ENCODE measurements at places on chromosomes 16 and 17.

DNA sequence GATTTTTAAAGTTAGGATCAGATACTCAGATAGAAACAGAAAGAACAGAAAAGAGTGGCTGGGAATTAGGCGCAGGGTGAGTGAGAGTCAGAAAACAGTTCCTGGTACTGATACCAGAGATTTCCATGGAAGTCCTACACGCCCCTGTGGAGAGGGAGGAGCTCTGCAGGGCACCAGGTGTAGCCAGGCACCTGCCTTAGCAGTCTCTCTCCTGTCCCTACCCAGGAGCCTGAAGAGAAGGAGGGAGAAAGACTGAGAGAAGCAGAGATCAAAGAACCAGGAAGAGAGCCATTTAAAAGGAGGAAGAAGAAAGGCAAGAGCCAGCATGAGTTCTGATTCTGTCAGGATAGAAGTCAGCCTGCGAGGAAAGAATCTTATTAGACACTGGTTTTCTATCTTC lies 65.0 kb downstream of the CBLN1 start:
- DNase-seq, result no peak

DNA sequence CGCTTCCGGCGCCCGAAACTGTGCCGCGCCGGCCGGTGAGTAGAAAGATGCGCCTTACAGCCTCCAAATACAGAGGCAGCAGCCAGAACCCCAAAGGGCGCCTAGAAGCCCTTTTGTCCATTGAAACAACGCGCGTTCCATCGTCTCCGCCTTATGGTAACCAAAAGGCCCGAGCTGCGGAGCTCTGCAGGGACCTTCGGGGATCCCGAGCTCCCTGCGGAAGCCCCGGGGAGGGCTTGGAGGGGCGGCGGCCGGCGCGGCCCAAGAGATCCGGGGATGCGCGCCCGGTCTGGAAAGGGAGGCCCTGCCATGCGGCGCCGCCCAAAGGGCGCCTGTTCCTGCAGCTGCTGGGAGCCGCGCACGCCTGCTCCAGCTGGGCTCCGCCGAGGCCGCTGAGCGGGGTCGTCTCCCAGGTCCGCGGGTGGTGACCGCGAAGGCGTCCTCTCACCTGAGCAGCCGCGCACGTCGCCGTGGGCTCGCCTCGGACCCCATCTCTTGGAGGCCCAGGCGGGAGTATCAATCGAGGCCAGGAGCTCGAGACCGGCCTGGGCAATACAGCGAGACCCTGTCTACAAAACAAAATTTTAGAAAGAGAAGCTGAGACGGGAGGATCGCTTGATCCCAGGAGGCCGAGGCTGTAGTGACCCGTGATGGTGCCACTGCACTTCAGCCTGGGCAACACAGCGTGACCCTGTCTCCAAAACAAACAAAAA lies 742 bp upstream of the FBXO31 start:
- DNase-seq, result no peak

- DNase-seq, result no peak
Observed at GRCh38 chr17:27633312-27634025, 2.5 kb downstream of the LGALS9 start.

- no peak for DNase-seq
Observed at GRCh38 chr17:66714046-66715023, 120.6 kb upstream of the CACNG5 start.

DNA sequence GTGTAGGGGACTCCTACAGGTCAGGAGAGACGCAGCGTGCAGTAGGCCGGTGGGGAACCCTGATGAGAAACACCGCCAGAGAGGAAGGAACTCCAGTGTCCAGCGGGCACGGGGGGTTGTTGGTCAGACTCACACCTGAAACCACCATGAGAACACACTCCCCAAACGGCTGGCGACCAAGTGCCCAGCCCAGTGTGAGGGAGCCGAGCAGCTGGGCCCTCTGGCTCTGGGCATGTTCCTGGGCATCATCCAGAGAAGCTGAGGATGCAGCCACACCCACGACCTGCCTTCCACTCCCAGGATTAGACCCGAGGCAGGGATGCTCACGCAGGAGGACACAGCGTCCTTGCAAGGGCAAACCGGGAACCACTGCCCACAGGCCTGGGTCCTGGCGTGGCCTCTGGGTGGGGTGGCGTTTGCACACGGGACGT lies 108.3 kb upstream of the ZNF750 start:
- DNase-seq, result no peak

- DNase-seq, result peak; percentile 15
Observed at GRCh38 chr17:59897090-59897489, 4.2 kb downstream of the RPS6KB1 start.

- peak; percentile 1 for DNase-seq
Observed at GRCh38 chr17:34499576-34499975, 79.8 kb upstream of the TMEM132E start.

GRCh38 chr17:73340093-73340596 lies 28.3 kb upstream of the CDC42EP4 start:
- DNase-seq, result peak; percentile 76

DNA sequence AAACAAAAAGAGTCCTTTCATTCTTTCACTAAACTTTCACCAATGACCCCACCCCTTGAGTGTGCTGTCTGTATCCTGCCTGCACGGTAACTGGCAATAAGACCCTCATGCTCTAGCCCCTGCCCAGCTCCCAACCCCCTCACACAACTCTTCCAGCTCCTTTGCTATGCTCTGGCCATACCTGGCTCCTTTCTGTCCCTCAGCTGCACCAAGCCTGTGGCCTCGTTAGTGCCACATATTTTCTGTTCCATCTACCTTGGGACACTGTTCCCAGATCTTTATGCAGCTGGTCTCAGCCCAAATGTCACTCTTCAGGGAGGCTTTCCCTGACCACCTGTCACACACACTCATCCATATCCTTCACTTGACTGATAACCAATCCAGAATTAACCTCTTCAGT lies 47.3 kb downstream of the C16orf82 start:
- DNase-seq, result no peak

DNA sequence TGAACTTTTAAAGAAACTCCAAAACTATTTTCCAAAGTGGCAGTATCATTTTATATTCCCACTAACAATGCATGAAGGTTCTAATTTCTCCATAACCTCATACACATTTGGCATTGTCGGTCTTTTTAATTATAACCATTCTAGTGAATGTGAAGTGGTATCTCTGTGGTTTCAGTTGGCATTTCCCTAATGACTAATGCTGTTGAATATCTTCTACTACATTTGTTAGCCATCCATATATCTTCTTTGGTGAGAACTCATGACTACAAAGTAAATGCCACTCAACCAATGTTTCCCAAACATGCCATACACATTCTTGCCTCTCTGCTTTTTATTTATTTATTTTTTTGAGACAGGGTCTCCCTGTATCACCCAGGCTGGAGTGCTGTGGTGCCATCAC lies 31.7 kb upstream of the TAOK1 start:
- DNase-seq, result no peak

GRCh38 chr17:57957120-57957850 lies 2.1 kb upstream of the CUEDC1 start:
- no peak for DNase-seq

DNA sequence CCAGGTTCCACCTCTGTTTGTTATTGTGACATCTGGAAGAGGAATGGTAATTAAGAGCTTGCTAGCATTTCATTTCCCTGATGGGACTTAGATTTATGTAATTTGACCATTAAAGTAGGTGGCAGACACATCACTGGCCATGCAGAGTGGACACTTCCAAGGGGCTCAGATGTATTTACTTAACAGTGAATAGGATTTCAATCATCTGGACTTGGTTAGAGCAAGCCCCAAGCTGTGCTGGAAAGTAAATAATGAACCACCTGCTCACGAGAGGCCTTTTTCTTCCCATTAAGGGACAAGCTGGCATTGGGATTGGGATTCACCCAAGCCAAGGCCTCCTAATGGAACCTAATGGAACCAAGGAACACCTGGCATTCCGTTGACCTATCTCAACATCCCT lies 395.3 kb downstream of the HS3ST4 start:
- DNase-seq, result no peak

DNA sequence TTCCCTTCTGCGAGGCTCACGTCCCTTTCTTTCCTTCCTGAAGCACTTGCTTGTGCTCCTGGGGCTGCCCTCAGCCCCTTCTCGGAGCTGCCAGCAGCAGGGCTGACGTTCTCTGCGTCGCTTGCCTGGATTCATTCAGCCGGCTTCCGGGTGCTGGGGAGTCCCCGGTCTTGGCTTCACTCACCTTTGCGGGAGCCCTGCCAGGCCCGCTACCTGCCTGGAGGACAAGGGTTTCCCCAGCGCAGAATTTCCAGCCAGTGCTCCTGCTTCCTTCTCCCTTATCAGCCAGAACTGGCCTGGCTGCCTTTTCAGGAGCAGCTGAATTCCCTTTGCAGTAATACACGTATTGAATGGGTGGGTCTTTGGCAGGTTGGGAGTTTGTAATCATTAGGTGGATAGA lies 22.1 kb upstream of the IL17C start:
- DNase-seq, result no peak

DNA sequence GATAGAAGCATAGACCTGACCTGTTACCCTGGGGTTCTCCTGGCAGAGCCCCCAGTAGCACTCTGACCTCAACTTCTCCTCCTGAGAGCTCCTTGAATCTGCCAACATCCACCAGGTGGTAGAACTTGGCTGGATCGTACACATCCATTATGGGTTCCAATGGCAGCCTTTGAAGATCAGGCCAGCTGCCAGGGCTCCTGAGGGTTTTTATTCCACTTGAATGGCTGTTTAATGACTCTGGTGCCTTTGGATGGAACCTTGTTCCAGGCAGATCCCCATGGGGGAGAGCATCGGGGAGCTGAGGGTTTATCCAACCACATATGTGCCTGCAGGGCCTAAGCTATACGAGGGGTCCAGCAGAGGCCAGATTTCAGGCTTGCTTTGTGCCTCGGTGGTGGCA lies 47.1 kb upstream of the CLEC19A start:
- no peak for DNase-seq

DNA sequence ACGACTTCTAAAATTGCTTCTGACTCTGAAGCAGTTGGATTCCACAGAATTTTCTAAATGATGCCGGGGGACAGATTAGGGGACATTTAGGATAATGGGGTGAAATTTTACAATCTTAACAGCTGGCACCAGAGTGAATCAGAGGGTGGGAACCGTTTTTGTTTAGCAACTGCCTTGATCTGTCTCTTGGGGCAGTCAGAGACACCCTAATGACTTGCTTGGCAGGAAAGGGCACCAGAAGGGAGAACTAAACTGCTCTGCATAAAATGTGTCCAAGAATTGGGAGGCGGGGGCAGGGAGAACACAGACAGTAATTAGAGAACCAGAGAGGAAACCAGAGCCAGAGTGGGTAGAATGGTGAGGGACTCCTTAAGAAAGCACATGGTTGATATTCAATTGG lies 6.1 kb upstream of the ABCC12 start:
- DNase-seq, result no peak

Data from fibroblast of skin of left quadriceps (primary cell).